ENCODE measurements at places on chromosomes 2 and 18.

- DNase-seq = no peak
These were observed 422.3 kb upstream of the CELF4 start for GRCh38 chr18:37987901-37988300.

- no peak for DNase-seq
These were observed 135.9 kb upstream of the SLC1A4 start for GRCh38 chr2:64853306-64853705.

DNA sequence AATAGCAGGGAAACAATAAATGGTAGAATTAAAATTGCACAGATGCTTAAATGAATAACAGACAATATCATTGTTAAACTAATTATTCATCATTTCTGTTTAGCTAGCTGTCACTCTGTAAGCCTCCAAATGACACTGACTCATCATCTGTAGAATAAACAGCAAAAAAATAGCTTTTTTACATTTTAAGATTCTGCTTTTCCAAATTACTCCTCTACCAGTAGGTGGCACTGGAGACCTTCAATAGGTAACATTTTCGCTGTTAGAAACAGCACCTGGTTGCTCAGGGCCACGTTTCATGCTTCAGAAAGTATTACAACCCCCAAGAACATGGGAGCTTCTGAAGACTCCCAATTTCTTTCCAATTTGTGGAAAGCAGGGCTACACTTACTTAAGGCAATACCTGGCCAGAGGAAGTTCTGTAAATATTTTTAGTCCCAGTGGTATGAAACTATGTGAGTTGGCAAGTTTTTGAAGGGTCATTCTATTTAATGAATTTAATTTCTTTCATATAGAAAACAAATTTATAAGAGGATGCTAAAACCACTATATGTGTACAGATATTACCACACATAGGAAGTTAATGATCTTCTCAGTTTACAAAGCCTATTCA, 45.4 kb downstream of the TTN start:
- DNase-seq = peak; percentile 37

DNA sequence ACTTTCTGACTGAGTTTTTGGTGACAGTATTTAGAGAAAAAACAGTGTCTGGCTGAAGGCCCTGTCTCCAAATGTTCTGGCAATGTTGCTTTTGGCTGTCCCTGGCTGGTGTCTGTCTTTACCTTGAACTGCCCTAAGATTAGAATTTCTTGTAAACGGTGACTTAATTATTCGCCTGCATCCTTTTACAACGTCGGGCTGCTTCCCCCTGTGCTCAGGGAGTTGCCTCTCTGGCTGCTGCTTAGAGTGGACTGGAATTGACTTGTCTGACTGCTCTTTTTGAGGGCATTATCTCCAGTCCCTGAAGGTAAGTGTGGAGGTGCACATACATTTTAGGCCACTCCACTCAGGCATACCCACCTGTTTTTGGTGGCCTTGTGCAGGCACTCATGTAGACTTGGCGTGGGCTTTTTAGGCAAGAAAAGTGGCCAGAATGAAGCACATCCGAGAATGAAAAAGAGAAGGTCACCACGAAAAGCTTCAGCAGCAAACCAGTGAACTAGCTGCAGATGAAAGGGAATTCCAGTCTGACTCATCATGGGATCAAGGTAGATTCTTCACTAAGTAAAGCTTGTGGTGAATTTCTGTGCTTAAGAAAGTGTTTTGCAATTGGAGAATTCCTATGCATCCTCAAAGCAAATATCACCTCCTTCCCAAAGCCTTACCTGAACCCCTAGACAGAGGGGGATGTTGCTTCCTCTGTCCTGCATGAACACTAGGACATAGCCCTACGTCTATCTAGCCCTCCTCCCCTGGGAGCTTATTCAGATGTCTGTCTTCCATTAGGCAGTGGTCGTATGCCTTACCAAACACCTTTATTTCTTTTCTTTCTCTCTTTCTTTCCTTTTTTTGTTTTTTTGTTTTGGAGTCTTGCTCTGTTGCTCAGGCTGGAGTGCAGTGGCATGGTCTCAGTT, 230.3 kb upstream of the TRIB2 start:
- DNase-seq = peak; percentile 41

DNA sequence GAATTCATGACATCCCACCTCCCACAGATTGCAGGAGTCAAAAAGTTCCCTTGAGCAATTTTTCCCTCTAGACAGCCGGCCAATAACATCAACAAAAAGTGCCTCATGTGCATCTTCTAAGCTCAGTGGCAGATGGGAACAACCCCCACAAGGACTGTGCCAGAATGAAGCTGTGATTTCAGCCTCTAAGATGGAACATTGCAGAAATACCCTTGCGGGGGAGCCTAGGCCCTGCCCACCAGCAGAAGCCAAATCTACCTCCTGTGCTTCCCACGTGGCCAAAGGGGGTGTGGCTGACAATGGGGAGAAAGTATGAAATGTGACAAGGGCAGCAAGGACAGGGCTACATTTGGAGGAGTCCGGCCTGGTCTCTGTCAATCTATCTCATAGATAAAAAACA, 482.3 kb downstream of the TGIF1 start:
- no peak for DNase-seq

DNA sequence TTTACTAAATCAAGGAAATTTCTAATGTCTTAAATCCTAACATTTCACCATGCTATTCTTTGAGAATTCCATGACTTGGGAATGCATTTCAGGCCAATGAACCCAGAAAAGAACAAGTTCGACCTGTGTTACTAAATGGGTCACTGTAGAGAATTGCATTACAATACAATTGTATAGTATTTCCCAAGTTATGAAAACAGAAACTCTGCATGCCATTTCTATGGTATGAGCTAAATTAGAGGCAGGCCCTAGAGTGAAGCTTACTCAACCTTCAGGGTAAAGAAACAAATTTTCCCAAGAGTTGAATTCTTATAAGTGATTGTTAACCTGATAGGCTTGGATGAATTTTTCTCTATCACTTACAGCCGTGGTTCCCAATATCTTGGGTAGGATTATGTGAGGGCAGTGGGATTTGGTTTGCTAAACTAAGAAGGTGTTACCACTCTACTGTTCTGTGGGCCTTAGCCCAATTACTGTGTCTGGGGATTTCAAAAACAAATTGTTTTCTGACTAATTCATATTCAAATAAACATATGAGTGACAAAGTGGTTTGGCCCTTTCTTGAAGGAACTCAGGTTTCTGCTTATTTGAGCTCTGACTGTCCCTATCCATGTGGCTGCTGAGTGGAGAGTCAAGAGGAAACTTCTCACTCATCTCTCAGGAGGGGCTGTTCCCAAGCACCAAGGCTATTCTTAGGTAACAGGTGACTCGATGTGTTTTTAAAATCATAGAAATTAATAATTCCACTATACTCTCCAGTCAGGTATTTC, 11.2 kb upstream of the SERPINB7 start:
- no peak for DNase-seq

GRCh38 chr2:138298120-138298814, 203.3 kb upstream of the SPOPL start:
- no peak for DNase-seq

- DNase-seq = no peak
These were observed 8.2 kb upstream of the SLC39A10 start for GRCh38 chr2:195648787-195649186.

- no peak for DNase-seq
These were observed 30.9 kb downstream of the SMCHD1 start for GRCh38 chr18:2686349-2686968.

DNA sequence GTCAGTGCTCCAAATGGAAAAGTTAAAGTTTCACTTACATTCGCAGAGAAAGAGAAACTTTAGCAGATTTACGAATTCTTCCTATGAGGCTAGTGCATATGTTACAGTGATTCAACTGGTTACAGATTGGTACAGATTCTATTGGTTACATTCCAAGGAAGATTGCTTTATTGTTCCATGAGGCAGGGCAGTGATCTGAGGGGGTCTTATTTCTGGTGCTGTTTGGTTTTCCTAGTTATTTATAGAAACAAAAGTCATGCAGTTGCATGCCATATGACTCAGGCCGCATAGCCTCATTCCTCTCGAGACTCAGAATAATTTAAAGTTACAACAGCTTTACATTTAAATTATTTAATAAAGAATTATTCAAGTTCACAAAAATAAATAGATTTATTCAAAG, 385.4 kb upstream of the SYT4 start:
- peak; percentile 53 for DNase-seq

DNA sequence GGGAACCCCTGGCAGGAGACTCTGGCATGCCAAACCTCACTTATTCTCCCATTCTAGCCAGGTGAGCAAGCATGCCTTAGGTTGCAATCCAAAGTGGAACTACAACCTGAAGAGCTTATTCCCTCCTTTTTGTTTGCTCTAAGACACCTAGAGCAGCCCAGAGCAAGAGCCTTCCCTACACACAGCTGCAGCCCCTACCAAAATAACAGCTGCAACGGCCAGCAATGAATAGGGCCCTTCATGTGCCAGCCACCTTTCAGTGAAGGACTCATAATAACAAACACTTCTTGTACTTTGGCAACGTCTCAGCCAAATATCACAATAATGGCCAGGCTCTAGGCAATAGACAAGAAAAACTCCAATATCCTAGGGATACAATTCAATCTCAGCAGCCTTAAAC, 178.7 kb downstream of the ALK start:
- DNase-seq = no peak

DNA sequence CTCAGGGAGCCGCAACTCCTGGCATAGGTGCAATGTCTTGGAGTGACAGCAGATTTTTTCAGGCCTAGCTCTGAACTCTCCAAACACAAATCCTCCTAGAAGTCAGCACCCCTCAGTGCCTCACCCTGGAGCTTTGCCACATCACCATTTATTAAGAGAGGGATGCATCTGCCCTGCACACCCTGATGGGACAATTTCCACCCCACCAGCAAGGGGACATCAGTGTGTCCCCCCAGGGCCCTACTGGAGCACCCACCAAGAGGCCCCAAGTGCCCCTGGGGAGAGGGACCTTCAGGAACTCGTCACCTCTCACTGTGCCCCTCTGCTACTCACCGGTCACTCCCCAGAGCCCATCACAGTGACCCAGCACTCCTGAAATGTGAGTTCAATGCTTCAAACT, 144.7 kb downstream of the NDUFA10 start:
- DNase-seq = no peak

DNA sequence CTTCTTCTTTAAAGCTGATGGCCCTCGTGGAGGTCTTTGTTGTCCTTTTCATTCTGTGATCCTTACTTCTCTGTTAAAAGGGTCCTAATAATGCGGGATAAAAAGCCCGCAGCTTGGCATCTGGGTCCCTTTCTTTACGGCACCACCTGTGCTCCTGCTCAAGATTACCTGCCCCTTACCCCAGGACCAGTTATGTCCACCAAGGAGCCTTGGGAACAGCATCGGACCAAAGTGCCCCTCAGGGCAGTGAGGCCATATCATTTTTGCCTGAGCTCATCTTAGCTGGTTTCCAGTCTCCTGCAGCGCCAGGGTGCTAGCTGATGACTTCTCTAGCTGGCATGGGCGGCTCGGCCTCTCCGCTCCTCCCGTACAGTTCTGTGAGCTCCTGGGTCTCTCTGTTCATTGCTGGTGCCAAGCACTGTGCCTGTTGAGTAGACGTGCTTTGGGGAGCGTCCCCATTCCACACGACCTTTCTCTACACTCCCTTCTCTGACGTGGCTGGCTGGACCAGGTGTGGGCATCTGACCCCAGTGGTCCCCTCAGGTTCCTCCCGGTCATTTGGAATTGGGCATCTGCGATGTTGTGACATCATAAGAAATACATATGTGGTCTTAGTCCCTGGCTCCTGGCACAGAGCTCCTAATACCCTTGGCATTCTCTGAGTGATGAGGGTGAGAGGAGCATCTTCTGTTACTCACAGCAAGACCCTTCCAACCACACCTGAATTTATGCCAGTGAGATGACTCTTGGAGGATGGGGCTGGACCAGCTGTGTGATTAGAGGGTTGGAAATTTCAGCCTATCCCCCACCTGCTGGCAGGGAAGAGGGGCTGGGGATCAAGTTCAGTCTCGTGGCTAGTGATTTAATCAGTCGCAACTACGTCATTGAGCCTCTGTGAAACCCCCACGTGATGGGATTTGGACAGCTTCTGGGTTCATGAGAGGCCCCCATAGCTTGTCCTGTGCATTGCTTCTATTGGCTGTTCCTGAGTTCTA, 134.2 kb upstream of the HS6ST1 start:
- no peak for DNase-seq
